ENCODE measurements at places on chromosomes 5 and 9.

DNA sequence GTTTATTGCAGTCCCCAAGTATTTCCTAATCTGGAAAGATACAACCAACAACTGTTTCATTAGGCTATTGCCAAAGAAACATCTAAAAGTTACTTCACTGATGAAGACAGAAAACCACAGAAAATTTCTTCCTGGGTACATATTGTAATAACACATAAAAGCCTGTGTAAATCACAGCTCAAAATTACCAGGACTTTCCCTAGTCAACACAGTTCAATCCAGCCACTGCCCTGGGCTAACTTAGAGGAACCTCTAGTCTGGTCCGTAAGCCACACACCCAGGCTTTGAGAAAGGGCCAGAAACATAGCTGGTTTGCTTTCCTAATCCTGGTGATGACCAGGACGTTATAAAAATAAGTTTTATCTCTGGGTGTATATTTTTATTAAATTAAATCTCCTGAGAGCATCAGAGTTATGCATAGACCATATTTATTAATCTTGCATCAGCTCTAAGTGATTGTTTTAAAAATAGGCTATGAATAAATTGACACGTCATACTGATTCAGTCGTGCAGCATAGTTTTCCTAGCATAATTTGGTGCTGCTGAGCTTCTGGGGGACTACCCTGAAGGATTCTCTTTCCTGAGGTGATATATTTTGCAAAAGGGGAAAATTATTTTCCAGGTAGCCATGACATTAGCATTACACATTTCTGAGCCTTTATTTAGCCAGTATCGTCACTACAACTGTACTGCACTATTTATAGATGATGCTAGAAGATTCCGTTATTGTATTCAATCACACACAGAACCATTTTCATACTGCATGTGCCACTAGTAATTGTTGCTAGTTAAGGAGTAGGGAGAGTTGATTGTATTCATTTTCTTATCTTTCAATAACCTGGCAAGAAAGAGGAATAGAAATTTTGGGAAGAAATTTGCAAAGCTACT is 12.6 kb upstream of the MUSK start:
- DNase-seq: peak; percentile 79

- peak; percentile 28 for DNase-seq
Measured at GRCh38 chr9:126485662-126486061, 128.1 kb upstream of the LMX1B start.

DNA sequence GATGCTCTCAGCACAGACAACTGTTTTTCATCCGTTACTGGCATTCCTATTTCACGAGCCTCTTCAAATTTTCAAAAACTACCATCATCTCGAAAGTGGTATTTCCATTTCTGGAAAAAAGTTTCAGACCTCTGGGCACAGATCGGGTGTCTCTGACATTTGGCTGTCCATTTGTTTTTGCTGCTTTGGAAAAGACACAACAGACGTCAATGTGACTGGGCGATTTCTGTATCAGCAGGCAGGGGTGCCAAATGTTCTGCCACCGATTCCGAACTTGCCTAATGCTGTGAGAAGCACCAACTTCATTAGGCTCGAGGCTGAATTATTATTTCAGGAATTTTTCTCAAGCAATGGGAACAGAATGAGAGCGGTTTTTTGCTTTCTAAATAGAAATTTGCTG is 105.6 kb downstream of the ARSB start:
- DNase-seq: no peak

DNA sequence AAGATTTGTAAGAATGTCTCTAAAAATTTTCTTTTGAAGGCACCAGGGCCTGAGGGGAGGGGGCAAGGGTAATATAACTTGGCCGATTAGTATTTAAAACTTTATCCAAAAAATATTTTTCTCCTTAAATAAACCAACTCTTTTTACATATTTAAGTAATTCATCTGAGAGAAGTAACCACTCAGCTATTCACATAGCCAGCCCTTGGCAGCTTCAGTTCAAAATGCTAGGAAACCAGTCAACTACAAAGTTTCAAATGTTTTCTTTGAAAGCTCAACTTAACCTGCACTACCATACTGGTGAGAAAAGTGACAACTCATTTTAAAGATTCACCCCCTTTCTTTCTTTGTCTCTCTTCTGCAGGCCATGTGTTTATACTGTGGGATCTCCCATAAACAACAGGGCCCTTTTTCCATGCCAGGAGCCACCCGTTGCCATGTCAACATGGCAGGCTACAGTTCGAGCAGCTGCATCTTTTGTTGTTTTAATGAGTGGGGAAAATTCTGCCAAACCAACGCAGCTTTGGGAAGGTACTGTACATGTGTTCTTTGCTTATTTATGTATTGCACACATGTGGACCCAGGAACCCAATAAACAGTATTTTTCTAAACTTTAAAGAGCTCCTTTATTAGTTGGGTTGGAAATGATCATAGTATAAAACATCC is 46.3 kb downstream of the AOPEP start:
- peak; percentile 21 for DNase-seq

- DNase-seq: peak; percentile 65
Measured at GRCh38 chr5:149317281-149318048, 27.8 kb upstream of the GRPEL2 start.

- no peak for DNase-seq
Measured at GRCh38 chr5:158881091-158881880, 218.4 kb downstream of the EBF1 start.

DNA sequence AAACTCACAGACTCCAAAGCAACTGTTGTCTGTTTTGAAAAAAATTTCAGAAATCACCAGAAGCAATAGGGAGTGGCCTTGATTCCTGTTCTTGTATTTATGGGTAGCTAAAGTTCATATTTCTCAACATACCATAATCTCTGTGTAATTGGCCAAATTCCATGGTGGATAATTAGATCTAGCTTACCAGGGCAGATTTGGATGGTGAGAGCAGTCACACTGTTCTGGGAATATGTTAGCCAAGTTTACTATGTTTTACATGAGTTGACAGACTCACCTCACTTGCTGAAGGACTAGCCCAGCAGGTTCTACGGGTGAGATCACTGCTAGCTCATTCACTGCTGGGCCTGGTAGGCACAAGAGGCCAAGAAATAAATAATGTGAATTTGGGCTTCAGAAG is 32.7 kb upstream of the CDKN2B start:
- peak; percentile 57 for DNase-seq
